NCI-H1417 (cell line): ENCODE measurements at places on chromosomes 1 and 21.

DNA sequence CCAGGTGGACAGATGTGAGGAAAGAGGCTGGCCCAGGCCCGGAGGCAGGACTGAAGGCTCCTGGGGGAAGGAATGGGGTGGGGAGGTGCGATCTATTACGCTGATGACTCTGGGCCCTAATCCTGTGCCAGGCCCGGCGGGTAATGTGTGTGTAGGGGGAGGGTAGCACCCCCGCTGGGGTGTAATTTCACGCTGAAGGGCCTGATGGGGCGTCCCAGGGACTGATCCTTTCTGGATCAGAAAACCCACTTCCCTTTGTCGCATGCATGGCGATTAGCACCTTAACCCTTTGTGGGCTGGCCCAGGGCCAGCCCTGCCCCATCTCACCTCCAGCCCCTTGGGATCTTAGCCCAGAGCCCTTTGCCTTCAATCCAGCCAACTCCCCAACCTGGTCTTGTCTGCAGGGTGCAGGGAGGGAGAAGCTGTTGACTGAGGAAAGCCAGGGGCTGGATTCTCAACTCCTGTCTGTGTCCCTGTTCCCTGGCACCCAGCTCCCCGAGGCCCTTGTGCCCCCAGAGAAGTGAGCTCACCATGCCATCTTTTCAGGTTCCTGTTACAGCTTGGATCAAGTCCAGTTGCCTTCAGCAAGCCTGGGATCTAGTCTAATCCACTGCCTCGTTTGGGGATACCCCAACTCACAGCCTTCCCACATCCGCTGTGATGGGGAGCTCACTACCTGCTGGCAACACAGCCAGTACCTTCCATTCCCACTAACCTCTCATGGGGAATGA, 26.0 kb downstream of the KNCN start:
- no peak for DNase-seq

GRCh38 chr1:192153276-192153675, 5.0 kb upstream of the RGS18 start:
- DNase-seq = no peak

DNA sequence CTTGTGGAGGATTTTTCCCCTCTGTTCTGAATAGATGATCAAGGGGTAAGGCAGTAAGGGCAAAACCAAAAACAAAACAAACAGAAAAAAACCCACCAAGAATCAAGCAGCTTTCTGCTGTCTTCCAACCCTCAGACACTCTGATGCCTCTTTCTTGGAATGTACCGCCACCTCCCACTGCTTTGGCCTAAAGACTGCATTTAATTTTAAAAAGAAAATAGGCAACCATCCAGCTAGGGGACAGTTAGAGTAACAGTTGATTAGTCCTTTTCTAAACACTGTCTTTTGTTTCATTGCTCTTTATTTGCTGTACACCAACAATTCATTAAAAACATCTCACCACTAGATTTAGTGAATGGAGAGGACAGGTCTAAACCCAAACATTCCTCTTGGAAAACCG, 21.5 kb downstream of the WLS start:
- DNase-seq = no peak

- no peak for DNase-seq
Observed at GRCh38 chr1:54017979-54018378, at the start of gene LDLRAD1. Gene LDLRAD1, minus strand, starts transcription at chr1:54018186. Its CDS starts 74 bp downstream, at chr1:54018112.

- DNase-seq = no peak
Observed at GRCh38 chr21:14550135-14550534, 4.0 kb upstream of the SAMSN1 start.

GRCh38 chr1:1956101-1956500, 37.0 kb upstream of the TMEM52 start:
- no peak for DNase-seq

- no peak for DNase-seq
Observed at GRCh38 chr1:93827128-93827527, 51.9 kb downstream of the DNTTIP2 start.
